ENCODE measurements at places on chromosomes 1 and 21. TPM values are rescaled to one million over a fixed set of nuclear protein-coding genes. Genes with fewer than 3 reads are reported as not detected.
A peak's percentile ranks its signal among the peaks of the same experiment; 100 is the strongest.

DNA sequence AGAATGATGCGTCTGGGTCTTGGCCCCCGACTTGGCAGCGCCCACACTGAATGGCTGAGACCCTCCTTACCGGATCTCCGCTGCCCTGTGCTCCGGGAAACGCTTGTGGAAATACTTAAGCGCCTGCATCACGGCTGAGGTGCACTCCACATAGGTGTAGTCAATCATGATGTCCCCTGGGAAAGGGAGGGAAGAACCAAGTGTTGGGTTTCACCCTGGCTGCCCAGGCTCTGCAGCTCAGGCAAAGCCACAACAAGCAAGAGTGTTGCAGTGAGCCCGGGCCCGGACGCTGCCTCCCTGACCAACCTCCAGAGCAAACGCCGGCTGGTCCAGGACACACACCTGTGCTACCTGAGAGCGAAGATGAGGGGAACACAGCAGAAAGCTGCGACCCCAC is 21.5 kb upstream of the SPATC1L start:
- no peak for DNase-seq

DNA sequence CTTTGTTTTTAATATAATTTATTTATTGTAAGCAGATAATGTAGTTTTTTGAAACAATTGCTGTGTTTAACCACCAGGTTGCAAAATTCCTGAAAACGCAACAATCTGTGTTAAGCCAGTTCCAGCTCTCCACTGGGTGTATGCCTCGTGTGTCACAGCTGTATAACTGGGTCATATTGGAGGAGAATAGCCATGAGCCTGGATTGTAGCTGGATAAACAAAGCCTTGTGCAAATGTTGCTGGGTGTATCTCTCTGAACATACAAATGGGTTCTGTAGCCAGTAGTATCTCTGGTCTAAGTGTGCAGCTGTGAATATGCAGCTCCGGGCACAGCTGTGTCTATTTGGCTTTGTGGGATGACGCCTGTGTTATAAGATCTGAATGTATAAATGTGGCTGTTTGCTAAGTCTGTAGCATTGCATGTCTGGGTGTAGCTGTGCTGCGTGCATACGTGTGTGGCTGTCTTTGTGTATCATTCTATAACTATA is 2.8 kb downstream of the TCEA3 start:
- peak; percentile 68 for DNase-seq

Gene IL6R
- 171 TPM for total RNA-seq

DNA sequence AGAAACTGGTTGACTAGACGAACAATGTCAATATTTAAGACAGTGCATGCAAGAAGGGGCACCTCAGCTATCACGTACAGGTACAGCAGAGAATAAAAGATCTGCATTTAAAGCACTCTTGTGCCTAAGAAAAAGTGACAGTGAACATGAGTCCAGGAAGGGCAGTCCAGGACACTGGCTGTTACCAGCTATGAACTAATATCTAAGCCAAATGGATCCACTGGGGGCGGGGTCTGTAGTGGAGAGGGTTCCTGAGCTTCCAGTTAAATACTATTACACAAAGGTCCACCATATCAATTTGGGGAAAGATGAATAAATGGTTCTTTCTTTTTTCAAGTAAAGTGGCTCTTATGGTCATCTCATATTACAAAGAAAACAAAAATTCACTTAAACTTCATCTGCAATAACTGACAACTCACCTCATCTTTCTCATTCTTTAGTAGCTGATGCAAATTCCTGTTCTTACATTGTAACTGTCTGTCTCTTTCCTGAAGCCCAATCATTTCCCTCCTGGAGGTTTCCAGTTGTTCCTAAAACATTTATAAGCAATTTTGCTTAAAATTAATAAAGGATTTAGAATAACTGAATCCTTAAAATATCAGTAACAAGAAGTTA is 24.5 kb downstream of the SSX2IP start:
- DNase-seq: peak; percentile 51

Gene WNT4
- 0.35 TPM for total RNA-seq

Gene SMCP
- total RNA-seq: not detected

DNA sequence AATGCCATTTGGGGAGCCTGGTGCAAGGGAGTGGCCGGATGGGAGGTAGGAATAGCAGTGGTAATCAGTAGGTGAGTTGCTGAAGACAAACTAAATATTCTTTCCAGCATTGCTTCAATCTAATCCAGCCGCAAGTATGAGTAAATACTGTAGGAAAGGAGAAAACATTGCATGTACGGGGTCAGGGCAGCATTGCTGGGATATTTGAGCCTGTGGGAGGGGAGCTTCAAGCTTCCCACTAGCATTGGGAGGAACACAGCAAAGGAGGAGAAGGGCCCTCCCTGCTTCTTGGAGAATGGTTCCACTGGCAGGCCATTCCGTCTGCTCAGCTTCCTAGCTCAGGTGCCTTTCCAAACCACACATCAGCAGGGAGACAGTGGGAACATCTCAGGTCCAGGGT is 15.2 kb downstream of the CAPN2 start:
- no peak for DNase-seq

DNA sequence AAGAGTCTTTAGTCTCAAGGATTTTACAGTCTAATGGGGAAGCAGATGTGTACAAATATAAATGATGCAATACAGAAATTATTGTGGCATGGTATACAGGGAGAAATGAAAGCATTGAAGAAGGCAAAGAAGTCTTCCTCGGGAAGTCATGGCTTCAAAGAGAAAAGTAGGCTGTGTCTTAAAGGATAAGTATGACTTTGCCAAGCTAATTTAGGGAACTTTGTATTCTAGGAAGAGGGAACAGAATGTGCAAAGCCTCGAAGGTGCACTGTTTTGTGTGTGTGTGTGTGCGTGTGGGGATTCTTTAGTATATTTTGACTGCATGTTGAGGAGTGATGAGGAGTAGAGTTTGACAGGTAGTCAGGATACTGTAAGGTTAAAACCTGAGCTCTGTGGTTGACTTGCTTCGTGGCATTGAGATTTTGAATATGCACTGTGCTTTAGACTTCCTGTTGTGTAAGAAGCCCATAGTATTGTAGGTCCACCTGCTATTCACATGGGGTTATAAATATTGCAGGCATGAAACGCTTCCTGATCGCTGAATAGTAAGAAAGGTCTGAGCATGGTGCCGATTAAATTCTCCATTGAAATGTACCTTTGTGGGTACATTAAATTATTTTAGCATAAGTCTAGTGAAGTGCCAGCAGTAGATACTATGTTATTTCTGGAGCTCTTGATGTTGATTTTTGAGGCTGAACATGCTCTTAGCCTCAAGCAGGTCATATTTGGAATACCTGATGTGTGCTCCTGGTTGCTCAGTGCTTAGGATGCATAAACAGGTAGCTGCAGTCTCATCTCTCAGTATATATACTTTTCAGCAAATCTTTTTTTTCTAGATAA is 8.0 kb downstream of the SMAP2 start:
- no peak for DNase-seq

Gene NR0B2
- total RNA-seq: 79.2 TPM

DNA sequence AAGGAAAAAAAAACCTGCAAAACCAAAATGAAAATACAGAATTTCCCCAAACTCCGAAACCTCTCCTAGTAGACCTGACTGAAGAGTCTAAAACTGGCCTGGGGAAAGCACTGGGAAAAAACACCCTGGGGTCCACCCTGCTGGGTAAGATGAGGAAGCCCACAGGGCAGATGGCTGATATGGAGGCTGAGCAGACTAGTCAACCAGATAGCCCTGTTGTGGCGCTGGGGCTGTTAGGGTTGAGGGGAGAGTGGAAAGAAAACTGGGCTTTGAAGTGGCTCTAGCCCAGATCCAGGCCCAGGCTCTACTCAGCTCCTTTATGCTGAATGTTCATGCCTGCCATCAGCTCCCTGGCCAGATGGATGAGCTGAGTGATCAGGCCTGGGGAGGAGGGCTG is 6.8 kb upstream of the SLAMF1 start:
- no peak for DNase-seq

Gene FCRL5
- 0.05 TPM for total RNA-seq

- no peak for DNase-seq
Observed at GRCh38 chr1:13586001-13586400, 2.4 kb downstream of the PDPN start.

Gene FAM177B
- not detected for total RNA-seq

DNA sequence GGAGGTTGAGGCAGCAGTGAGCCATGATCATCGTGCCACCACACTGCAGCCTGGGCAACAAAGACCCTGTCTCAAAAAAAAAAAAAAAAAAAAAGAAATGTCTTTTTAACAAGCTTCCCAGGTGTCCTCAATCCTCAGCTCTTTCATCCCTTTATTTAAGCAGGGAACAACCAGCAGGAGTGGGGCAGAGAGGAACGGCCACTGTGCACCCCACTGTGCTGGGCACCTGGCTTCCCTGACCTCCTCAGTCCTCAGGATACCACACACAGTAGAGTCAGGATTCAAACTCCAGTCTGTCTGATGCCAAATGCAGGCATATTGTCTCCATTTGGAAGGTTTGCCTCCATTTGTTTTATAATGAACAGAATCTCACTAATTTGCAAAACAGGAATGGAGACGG is 19.8 kb upstream of the PTAFR start:
- DNase-seq: peak; percentile 21

Gene ARHGAP29
- total RNA-seq: 20.3 TPM

Gene PARS2
- total RNA-seq: 4.3 TPM

Gene C1orf185
- not detected for total RNA-seq

GRCh38 chr1:113243529-113243928 is 146.8 kb upstream of the MAGI3 start:
- DNase-seq: no peak

Gene CRB1
- total RNA-seq: not detected

- DNase-seq: no peak
Observed at GRCh38 chr1:154170547-154171222, 15.8 kb upstream of the NUP210L start.

Gene TRNP1
- 2.8 TPM for total RNA-seq

Gene SLC5A9
- total RNA-seq: 20.6 TPM

Gene MROH9
- not detected for total RNA-seq

GRCh38 chr1:15684042-15684461 is at the start of gene PLEKHM2:
TSS of gene PLEKHM2 (plus strand) at chr1:15684320. CDS start at chr1:15684559, 239 bp downstream.
- no peak for DNase-seq

- DNase-seq: no peak
Observed at GRCh38 chr1:177933881-177934280, 36.0 kb downstream of the SEC16B start.

DNA sequence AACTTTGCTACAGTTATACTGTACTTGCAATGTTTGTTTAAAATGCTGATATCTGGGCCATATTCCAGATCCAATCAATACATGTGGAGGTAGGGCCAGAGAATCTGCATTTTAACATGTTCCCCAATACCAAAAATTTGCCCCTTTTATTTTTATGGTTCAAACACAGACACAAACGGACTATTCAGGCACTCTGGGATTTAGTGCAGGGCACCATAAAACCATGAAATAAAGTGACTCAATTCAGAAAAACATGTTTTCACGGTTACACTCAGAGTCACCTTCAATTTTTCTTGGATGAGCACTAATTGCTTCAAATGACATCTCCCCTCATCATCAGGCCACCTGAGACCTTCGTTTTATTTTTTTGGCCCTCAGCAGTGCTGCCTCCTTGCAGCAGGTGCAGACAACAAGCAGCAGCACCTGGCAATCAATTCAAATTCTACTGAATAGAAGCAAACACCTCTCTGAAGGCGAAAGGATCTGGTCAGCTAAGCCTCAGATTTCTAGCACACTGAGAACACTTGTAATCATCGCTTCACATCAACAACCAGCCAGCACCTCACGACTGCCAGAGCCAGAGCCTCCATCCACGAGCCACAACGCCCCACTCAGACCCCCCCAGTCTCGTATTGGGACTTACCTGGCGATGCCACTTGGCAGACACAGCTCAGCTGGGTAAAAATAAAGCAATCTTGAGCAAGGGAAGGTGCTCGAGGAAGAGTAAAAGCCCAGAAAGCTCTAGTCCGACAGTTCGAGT is 1.1 kb downstream of the ERO1B start:
- DNase-seq: no peak

Gene FCRL1
- total RNA-seq: not detected

DNA sequence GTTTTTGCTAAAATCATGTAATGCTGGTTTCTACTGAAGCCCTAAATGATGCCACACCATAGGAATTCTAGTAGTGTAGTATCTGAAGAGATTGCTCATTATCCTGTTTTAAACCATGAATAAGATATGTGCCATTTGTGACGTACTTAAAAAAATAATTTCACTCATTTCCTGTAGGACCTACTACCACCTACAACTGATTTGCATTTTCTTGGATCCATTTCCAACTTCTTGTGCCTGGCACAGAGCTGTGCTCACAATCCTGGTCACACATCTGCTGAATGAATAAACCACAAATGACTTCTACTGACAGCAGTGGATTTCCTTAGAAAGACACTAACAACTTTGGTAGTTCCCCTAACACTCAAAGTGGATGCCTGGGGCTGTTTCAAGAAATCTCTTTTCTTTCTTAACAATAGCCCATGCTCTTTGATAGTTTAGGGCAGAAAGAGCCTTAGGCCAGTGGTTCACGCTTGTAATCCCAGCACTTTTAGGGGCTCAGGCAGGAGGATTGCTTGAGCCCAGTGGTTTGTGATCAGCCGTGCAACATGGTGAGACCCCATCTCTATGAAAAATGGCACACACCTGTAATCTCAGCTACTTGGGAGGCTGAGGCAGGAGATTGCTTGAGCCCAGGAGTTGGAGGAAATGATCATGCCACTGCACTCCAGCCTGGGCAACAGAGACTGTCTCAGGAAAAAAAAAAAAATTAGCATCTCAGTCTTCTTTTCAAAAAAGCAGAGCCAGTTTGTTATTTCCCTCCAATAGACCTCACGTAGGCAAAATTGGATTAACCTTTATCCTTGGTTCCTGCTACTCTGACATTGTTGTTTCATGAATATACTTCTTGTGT is 13.0 kb upstream of the BATF3 start:
- no peak for DNase-seq

DNA sequence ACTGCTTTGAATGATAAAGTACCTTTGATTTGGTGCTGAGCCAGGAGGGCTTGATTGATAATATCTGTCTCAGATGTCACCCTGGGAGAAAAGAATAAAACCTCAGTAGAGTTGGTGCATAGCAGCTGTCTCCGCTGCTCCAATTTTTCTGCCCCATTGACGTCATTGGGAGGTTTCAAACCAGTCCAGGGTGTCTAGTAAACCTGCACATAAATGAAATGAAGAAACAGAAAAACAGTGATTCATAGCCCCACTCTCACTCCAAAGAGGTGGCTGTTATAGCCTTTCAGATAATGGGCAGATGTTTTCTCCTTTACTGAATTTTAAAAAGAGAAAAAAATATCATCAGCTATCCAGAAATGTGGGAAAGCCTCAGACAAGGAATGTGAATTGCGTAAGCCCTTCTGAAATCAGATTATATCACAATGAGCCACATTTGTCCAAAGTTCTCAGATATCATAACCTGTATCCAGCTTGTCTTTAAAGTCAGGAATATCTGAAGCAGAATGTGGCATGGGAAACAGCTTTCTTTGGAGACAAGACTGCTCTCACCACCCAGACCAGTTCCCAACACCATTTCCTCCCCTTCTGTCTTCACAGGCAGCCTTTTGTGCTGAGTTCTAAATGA is 351.3 kb upstream of the SGIP1 start:
- DNase-seq: no peak

DNA sequence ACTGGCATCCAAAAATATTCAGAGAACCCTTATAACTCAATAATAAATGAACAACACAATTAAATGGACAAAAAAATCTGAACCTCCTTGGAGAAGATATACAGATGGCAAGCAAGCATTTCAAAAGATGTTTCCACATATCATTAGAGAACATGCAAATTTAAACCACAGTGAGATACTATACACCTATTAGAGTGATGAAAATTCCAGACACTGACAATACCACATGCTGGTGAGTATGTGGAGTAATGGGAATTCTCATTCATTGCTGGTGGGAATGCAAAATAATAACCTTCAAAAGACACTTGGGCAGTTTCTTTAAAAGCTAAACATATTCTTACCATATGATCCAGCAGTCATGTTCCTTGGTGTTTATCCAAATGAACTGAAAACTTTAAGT is 46.1 kb downstream of the HS2ST1 start:
- no peak for DNase-seq
